Sigmoid colon (tissue), 7 donors: ENCODE measurements at places on chromosomes 4 and X. TPM values are rescaled to one million over a fixed set of nuclear protein-coding genes. Genes with fewer than 3 reads are reported as not detected.

The MAMLD1 gene
- 0.23 TPM for polyA plus RNA-seq

The APELA gene
- polyA plus RNA-seq = not detected

The DKK2 gene
- polyA plus RNA-seq = 0.35 TPM

The COX7B gene
- 1,747 TPM for polyA plus RNA-seq

The USO1 gene
- 21.6 TPM for polyA plus RNA-seq

The WNK3 gene
- polyA plus RNA-seq = 0.10 TPM

The DMRTC1 gene
- not detected for polyA plus RNA-seq

The CNGA1 gene
- polyA plus RNA-seq = 2.4 TPM

The INPP4B gene
- polyA plus RNA-seq = 4.2 TPM

The XG gene
- not detected for polyA plus RNA-seq

The RAB39B gene
- polyA plus RNA-seq = 2.0 TPM

The ATOH1 gene
- polyA plus RNA-seq = 24.0 TPM

The HAND2 gene
- 17.4 TPM for polyA plus RNA-seq

The TEX13A gene
- not detected for polyA plus RNA-seq

The VCX gene
- not detected for polyA plus RNA-seq

The SSX4 gene
- not detected for polyA plus RNA-seq

The IQSEC2 gene
- polyA plus RNA-seq = 18.6 TPM

The FREM3 gene
- not detected for polyA plus RNA-seq

The CDS1 gene
- 11.6 TPM for polyA plus RNA-seq

The MAGT1 gene
- polyA plus RNA-seq = 11.3 TPM

The TMPRSS11D gene
- 0.07 TPM for polyA plus RNA-seq

The CCSER1 gene
- 3.7 TPM for polyA plus RNA-seq

The POU3F4 gene
- polyA plus RNA-seq = not detected

The RASL11B gene
- not detected for polyA plus RNA-seq

The ZAR1 gene
- polyA plus RNA-seq = not detected

The LAMP2 gene
- 38.9 TPM for polyA plus RNA-seq

The MAGEA9B gene
- polyA plus RNA-seq = not detected

The SCML2 gene
- polyA plus RNA-seq = 1.1 TPM

The MGAT4D gene
- not detected for polyA plus RNA-seq

The USP17L11 gene
- polyA plus RNA-seq = not detected

The PCDH10 gene
- 0.34 TPM for polyA plus RNA-seq

The FRAS1 gene
- polyA plus RNA-seq = 0.58 TPM

The MAGEB2 gene
- not detected for polyA plus RNA-seq

The PLRG1 gene
- polyA plus RNA-seq = 34.8 TPM

The POU4F2 gene
- not detected for polyA plus RNA-seq

The NDST3 gene
- polyA plus RNA-seq = not detected

The UNC5C gene
- polyA plus RNA-seq = 1.4 TPM

The SLC4A4 gene
- polyA plus RNA-seq = 10.2 TPM

The CXCL6 gene
- 1.5 TPM for polyA plus RNA-seq

The BEX5 gene
- 10.2 TPM for polyA plus RNA-seq

The SAGE1 gene
- not detected for polyA plus RNA-seq

The FSTL5 gene
- not detected for polyA plus RNA-seq

The DCAF8L2 gene
- polyA plus RNA-seq = not detected

The MAGEH1 gene
- polyA plus RNA-seq = 2.5 TPM

The IQCM gene
- 1.2 TPM for polyA plus RNA-seq

The EGFL6 gene
- 0.32 TPM for polyA plus RNA-seq

The ESX1 gene
- polyA plus RNA-seq = not detected

The MSL3 gene
- polyA plus RNA-seq = 22.2 TPM

The SSX2 gene
- not detected for polyA plus RNA-seq

The RTL3 gene
- polyA plus RNA-seq = 0.09 TPM

The KCTD8 gene
- polyA plus RNA-seq = 0.03 TPM

The ADAM29 gene
- not detected for polyA plus RNA-seq

The DUX4 gene
- polyA plus RNA-seq = not detected

The NKAP gene
- 3.9 TPM for polyA plus RNA-seq

The NXF2B gene
- polyA plus RNA-seq = not detected

The CDKL2 gene
- polyA plus RNA-seq = not detected

The PGAM4 gene
- polyA plus RNA-seq = not detected

The ADGRL3 gene
- under 0.01 TPM for polyA plus RNA-seq
